ENCODE measurements at places on chromosomes 6 and 20.

GRCh38 chr20:36745234-36745926 lies 510 bp downstream of the NDRG3 start:
- DNase-seq: no peak

DNA sequence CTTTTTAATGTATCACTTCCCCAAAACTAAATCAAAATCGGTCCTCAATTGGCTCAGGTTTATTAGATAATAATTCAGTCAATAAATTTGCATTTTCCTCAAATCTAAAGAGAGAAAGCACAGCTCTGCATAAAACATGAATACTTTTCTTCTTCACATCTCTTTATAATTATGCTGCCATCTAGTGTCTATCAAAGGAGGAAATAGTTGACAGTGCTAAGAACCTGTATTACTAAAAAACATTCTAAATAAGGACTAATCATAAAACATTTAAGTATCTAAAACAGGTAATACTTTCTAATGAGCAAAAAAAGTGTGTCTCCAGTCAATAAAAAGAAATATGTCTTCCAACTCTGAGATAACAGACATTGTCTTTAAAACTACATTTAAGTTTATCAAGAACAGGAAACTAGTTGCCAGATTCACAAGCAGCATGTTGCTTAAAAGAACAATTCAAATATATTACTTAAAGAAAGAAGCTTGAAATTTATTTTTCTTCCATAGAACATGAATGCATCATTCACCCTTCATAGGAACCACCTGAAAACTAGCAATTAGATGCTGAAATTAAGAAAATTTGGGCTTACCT lies 56.5 kb upstream of the DST start:
- DNase-seq: peak; percentile 34

GRCh38 chr6:70124443-70124842 lies 178.4 kb downstream of the COL9A1 start:
- no peak for DNase-seq

- DNase-seq: no peak
These were observed 120.2 kb downstream of the AKAP7 start for GRCh38 chr6:131255434-131255833.

DNA sequence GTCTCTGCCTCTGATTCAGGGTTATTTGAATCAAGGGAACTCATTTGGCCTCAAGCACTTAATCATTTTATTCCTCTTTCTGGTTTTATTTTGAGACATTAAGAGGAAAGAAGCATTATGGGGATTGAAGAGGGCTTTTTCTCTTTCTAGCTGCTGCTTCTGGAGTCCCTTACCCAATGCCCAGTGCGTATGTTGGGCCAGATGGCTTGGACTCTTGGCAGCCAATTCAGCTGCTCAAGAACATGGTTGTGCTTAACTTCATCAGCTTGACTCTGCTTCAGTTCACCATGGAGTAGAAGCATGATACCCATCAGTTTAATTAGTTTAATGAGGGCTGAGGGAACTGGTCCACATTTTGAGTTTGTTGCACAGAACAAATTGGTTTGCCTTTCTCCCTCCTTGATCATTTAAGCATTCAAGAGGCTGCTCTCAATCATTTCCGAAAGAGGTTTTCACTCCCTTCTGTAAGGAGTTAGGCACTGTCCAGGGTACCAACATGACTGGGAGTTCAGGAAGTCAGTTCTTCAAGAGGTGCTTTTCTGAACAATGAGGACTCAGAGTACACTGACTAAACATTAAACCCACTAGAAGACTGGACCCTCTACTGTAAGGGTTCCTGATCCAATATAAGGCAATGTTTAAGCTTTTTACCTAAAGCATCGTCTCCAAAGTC lies 14.6 kb downstream of the PDYN start:
- DNase-seq: no peak

GRCh38 chr6:38283734-38284362 lies 355.9 kb downstream of the BTBD9 start:
- DNase-seq: no peak

- no peak for DNase-seq
These were observed 988 bp downstream of the QRSL1 start for GRCh38 chr6:106630366-106630765.

- DNase-seq: no peak
These were observed 230.3 kb downstream of the TBC1D7 start for GRCh38 chr6:13098006-13098405.

DNA sequence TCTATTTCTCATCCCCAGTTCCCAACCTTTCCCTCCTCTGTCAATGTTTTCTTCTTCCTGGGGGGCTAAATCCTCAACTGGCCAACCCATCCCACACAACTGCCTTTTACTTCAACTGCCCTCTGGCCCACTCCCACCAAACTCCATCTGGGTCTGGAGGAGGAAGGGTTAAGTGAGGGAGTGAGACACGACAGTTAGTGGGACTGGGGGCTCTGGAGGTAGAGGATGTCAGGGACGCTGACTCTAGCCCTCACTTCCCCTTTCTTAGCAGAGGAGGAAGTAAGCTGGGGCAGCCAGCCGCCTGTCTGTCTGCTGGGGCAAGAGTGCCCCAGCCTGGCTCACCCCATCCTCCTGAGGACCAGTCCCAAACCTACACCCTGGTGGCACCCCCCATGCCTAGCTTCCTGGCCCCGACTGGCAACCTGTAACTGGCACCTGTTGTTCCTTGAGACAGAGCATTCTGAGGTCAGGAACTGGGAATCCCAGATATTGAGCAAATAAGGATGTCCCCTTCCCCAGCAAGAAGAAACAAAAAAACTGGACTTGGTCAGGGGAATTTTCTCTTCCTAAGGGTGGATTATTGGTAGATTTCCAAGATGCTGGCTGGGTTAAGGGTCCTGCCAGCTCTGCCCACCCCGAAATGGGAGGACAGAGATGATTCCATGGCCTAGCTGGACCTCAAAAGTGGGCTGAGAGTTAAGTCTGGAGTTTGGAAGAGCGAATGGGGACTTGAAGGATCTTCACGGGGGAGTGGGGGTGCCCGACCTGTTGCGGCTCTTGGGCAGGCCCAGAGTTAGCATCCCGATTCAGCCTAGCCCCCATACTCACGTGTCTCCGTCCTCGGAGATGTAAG lies 971 bp downstream of the NFKBIE start:
- peak; percentile 35 for DNase-seq

- no peak for DNase-seq
These were observed 98.4 kb upstream of the DUSP22 start for GRCh38 chr6:193773-194310.

DNA sequence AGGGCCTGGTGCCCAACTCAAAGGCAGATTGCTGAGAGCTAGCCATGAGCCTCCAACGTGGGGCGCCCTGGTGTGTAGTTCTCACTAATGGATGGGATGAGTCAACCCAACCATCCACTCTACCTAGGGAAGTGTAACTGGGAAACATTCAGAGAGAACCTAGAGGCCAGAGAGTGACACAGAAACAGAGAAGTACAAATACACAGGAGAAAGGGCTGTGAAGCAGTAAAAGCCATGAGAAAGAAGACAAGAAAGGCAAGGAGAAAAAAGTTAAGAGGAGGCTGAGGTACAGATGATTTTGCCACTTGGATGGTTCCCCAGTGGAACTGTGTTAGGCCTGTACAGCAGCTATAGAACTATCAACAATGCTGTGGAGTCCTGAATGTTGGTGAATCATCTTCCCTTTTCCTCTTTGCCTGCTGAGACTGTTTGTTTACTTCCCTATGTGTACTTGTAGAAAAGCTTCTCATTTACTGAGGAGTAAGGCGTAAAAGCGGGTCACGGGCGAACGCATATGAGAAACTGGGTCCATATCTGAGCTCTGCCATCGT lies 39.0 kb downstream of the MAN1A1 start:
- DNase-seq: no peak

GRCh38 chr6:9126878-9127560 lies 691.7 kb upstream of the SLC35B3 start:
- DNase-seq: no peak

- DNase-seq: peak; percentile 95
These were observed 68.2 kb downstream of the RAB44 start for GRCh38 chr6:36765594-36766398.

DNA sequence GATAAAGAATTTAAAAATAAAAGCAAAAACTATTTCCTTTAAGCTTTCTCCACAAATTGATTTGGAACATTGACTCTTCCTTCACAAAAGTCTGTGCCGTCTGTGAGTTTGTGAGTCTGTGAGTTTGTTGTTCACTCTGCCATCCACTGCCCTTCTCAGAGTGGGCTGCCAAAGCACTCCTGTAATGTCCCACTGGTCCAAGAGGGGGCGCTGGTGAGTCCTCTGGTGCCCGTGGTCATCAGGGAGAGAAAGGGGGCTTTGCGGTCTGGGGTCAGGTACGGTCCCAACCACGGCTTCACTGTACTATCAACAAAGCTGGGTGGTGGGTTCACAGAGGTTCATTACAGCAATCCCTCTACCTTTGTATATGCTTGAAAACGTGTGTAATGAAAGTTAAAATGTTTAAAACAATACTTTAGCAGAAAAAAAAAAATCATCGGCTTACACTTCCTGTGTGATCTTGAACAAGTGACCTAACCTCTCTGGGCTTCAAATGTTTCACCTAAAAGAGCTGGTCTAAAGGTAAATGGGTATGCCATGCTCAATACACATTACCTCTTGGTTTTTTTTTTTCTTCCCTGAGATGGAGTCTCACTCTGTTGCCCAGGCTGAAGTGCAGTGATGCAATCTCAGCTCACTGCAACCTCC lies 5.6 kb upstream of the ANKRD60 start:
- peak; percentile 71 for DNase-seq

DNA sequence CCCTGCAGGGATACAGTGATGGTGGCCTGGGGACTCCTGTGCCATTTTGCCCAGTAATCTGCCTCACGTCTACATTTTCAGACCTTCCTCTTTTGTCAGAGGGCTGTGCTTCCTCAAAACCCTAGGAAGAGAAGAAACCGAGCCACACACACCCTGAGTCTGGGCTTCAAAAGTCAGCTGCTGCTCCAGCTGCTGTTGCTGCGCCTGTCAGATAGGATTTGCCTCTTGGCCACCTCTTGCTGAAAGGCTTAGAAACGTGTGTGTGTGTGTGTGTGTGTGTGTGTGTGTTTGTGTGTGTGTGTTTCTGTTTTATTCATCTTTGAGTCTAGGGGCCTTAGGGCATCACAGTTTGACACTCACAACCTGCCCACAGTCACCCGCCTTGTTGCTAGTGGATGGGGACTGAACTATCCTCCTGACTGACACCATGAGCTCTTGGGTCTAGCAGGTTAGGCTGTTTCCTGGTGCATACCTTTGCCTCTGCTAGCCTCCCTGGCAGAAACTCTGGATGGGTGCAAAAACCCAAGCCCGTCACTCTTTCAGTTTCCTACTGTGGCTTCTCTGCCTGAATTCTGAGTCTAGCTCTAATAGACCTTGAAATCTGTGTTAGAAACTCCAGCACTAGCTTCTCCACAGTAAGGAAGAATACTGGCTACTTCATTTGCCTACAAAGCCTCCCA lies 94.9 kb upstream of the CEP85L start:
- DNase-seq: peak; percentile 89
